ENCODE measurements at places on chromosomes 12 and 14. TPM values are rescaled to one million over a fixed set of nuclear protein-coding genes. Genes with fewer than 3 reads are reported as not detected.
A peak's percentile ranks its signal among the peaks of the same experiment; 100 is the strongest.

Gene TRPV4
- total RNA-seq: not detected

- DNase-seq: no peak
Observed at GRCh38 chr12:103782399-103782798, 58.6 kb downstream of the NT5DC3 start.

- DNase-seq: no peak
Observed at GRCh38 chr12:6224550-6224949, 24.4 kb downstream of the CD9 start.

DNA sequence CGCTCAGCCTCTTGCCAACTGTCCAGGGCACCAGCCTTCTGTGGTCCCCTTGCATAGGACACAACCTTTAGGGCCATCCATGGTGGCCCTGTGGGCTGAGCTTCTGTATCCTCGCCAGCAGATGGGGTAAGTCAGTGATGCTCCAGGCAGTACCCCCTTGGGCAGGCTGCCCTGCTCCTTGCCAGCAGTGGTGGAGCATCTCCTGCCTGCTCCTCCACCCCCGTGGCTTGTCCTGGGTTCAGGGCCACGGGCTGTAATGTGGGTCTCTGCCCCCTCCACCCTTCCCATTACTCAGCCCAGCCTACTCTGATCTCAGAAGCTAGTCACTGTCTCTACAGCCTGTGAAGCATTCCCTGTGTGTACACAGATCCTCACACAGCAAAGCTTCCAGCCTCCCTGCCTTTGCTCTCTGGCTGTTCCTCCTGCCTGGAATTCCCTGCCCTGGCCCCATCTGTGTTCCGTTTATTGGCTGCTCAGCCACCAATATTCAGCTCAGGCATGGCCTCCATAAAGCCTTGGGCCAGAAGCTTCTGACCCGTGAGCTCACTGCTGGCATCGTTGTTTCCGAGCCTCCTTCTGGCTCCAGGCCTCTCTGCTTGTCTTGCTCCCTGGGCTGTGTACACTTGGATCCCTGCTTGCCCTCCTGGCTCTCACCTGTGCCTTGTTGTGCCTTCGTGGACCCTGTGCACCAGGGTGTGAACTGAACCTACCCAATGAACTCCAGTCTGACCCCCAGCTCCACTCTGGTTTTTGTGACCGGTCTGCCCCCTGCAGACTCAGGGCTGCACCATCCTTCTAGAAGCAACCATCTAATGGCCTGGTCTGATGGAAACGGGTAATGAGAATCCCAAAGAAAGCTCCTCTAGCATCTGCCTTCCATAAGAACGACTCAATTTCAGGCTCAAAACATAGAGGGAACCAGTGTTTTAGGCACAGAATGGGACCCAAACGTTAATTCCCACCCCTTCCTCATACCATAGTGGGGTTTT lies 177.0 kb upstream of the PRMT8 start:
- DNase-seq: peak; percentile 15

DNA sequence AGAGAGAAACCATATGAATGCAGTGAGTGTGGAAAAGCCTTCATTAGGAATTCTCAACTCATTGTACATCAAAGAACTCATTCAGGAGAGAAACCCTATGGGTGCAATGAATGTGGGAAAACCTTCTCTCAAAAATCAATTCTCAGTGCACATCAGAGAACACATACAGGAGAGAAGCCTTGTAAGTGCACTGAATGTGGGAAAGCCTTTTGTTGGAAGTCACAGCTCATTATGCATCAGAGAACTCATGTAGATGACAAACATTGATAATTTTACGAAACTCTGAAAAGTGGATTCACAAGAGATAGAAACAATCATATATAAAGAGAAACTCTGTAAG lies 22.9 kb downstream of the ZNF268 start:
- DNase-seq: no peak

- no peak for DNase-seq
Observed at GRCh38 chr14:61213191-61213621, 67.9 kb downstream of the TMEM30B start.

DNA sequence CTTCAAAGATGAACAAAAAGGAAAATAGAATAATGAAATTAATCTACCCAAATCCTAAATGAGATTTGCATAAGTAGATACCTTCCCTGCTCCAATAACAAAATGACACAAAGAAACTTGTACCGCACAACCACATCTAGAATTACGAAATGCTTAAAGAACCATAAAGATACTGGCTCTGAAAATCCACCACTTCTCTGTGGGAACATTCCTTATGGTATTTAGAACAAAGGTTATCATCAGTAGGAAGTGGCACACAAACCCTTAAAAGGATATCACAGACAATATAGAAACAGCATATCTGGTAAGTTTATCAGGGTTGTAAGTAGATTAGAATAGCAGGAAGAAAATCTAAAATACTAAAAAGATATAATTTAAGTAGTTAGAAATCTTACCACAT lies 11.6 kb downstream of the IAPP start:
- no peak for DNase-seq

Gene TMEM121
- total RNA-seq: 4.0 TPM

Gene SLC17A8
- total RNA-seq: not detected

- DNase-seq: no peak
Observed at GRCh38 chr12:96824838-96825236, 82.2 kb upstream of the NEDD1 start.

DNA sequence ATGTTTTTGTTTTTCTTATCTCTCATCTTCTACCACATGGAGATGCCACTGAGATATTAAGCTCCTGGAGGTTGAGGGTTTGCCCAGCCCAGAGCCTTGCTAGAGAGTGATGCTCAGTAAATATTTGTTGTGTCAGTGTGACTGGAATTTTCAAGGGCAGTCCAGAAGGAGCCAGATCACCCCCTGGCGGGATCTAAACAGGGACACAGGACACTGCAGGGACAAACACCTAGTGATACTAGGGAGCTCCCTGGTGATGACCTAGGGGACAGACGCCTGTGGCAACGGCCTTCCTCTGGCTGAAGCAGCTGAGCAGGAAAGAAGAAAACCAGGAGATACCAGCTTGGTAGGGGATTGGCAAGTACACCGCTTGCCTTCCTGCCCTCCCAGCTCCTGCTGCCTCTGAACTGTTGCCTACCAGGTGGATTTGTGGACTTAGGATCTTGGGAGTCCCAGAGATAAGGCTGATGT lies 714.4 kb upstream of the TBX3 start:
- no peak for DNase-seq

- no peak for DNase-seq
Observed at GRCh38 chr12:52349196-52349595, 18.1 kb downstream of the KRT85 start.

Gene KRT81
- 0.76 TPM for total RNA-seq

- DNase-seq: no peak
Observed at GRCh38 chr12:47835006-47835830, 15.5 kb upstream of the HDAC7 start.

GRCh38 chr12:80988986-80989385 lies 51.3 kb upstream of the LIN7A start:
- no peak for DNase-seq

Gene LBHD2
- total RNA-seq: not detected

GRCh38 chr14:38749936-38750335 lies 353.1 kb downstream of the SEC23A start:
- no peak for DNase-seq

Gene SLC6A12
- total RNA-seq: not detected

- DNase-seq: peak; percentile 81
Observed at GRCh38 chr14:21087294-21088091, 11.0 kb downstream of the ZNF219 start.

DNA sequence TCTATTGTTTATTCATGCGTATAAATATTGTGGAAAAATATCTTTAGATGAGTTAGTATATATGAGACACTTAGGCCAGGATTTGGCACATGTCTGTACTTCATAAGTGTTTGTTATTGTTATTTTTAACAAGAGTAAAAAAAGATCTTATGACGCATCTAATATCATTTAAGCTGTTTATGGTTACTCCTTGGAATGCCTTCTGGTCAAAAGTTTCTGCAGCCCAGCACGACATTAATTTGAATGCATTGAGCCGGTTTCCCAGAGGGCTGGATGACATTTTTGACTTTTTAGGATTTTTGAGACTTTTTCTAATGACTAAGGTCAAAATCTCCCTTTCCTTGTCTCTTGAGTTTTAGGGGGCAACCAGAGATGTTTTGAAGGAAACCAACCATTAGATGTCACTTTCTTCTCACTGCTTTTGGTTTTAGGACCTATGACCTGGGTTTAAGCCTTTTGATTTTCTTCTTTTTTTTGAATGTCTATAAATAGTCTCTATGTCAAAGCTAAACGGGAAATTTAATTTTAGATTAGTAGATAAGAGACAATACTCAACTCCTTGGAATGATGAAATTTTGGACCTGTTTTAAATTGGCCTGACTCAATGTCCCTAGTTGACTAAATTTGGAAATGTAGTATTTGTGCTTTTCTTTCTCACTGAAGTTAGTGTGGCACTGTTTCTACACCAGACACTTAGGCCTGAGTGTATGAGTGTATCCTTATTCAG lies 215.5 kb downstream of the AEBP2 start:
- DNase-seq: no peak

- DNase-seq: no peak
Observed at GRCh38 chr14:53304726-53305381, 151.7 kb upstream of the DDHD1 start.
